ENCODE measurements at places on chromosomes 2 and 18. TPM values are rescaled to one million over a fixed set of nuclear protein-coding genes. Genes with fewer than 3 reads are reported as not detected.

The ADD2 gene
- 0.06 TPM for polyA plus RNA-seq

The CDCA7 gene
- polyA plus RNA-seq = 34.4 TPM

The WDR35 gene
- polyA plus RNA-seq = 4.1 TPM

GRCh38 chr18:78798402-78799175 is 181.0 kb upstream of the SALL3 start:
- no peak for DNase-seq

DNA sequence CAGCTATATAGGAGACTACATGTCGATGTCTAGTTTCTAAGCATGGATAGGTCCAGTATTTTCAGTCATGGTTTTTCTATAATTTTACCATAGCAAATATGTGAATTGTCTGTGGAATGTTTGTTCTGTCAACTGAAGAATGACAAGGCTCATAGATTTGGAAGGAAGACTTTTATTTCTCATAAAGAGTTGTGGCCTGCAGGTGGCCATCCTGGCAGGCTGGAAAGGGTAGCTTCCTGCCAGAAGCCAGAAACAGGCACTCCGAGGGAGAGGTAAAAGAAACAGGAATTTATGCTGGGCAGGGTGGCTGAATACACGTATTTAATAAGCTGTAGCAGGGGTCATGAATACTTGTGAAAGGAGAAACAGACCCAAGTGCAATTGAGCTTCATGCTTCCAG is 182.1 kb downstream of the PARD3B start:
- DNase-seq = no peak

All from mammary epithelial cell (primary cell).